ENCODE measurements at places on chromosomes 3 and 15.

- DNase-seq, result no peak
Measured at GRCh38 chr3:131735116-131735515, 232.3 kb upstream of the MRPL3 start.

GRCh38 chr3:38738630-38739395, 77.2 kb downstream of the SCN10A start:
- no peak for DNase-seq

DNA sequence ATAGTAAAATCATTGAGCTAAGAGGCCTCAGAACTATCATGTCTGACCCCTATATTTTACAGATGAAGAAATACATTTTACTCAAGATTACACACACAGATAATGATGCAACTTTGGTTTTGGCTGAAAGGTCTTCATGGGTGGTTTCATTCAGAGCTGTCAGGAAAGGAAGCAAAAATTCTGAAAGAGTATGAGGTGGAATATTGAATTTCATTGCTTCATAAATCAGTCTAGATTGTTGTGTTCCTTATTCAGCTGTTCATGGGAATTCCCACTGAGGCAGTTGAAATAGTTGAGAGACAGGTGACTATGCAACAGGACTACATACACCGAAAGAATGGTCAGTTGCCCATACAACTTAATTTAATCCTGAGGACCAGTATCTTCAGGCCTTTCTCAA, 39.4 kb downstream of the CD200 start:
- no peak for DNase-seq

GRCh38 chr15:71352765-71353164, 237.5 kb downstream of the THSD4 start:
- DNase-seq, result no peak

GRCh38 chr3:148084931-148085330, 612.8 kb upstream of the AGTR1 start:
- DNase-seq, result no peak

GRCh38 chr3:10245081-10245712, 3.1 kb upstream of the TATDN2 start:
- DNase-seq, result no peak

DNA sequence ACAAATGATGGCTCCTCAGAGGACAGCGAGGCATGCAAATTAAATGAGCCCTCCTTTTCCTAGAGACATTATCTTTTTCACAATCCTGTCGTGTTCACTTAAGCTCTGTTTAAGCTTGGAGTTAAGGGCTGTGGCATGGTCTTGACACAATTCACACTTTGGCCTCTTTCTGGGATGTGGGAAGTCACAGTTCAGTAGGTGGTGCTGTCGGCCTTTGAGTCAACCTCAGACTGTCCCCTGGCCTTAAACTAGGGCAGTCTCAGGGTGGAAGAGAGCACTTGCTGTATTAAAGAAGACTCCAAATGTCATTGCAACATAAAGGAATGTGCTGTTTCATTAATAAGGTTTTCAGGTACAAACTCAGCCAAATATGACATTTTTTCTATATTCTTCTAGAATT, 351.0 kb downstream of the MCTP2 start:
- no peak for DNase-seq

GRCh38 chr3:60536420-60536819, 714.8 kb downstream of the FHIT start:
- no peak for DNase-seq

- no peak for DNase-seq
Measured at GRCh38 chr15:78090422-78091063, 1.8 kb upstream of the SH2D7 start.

GRCh38 chr3:170622369-170623159, 36.7 kb upstream of the SLC7A14 start:
- DNase-seq, result no peak

DNA sequence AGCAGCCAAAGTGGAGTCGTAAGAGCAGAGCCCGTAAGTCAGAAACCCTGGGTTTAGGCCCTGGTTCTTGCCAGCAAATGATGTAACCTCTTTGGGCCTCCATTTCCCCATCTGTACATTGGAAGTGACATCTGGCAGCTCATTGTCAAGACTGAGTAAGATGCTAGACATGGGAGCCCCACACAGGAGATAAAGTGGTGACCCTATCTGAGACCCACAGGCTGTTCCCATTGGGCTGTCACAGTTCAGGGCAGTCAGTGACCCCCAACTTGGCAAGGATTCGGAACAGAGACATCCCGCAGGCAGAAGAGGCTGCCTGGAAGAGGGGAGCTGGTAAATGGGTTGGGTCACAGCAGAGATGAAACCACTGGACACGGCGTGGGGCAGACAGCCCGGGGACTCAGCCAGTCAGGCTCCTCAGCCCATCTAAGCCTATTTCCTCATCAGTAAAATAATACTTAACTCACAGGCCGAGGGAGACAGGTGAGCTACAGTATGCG, 1.8 kb downstream of the CLN6 start:
- DNase-seq, result no peak

DNA sequence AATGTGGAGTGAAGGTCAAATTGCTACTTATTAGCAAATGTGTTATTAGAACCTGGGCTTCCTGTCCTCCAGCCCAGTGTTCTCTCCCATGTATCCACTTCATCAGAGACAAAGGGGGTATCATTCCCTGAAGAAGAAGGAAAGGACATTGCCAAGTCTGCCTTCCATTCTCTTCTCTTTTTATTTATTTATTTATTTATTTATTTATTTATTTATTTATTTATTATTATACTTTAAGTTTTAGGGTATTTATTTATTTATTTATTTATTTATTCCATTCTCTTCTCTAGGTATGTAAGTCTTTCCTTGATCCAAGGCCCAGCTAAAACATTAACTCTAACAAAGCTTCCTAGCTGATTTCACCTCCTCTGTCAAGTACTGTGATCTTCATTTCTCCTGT, 277.8 kb upstream of the DNAJC19 start:
- no peak for DNase-seq

DNA sequence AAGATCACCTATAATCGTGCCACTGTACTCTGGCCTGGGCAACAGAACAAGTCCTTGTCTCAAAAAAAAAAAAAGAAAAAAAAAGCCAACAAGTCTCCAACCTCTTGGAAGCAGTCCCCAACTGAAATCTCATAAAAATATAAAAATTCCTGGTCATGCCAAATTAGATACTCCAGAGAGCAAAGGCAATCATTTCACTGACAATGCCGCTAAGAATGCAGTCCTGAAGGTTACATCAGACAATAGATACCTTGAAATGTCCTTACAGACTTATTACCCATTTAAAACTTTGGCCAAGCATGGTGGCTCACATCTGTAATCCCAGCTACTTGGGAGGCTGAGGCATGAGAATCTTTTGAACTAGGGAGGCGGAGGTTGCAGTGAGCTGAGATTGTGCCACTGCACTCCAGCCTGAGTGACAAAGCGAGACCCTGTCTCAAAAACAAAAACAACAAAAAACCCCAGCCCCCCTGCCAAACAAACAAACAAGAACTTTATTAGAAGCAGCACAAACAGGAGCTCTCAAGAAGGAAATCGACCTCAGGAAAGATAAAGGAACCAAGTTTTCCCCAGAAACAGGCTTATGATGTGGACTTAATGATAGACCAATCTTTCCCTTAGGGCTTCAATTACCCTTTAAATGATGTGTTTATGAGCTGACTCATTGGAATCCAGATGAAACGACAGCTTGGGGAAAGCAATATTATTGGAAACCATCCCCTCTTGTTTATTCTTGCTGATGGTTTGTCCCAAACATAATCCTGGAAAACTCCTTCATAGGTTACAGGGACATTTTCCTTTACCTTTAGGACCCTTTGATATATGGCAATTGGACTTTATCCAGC, 53.1 kb upstream of the XCR1 start:
- DNase-seq, result no peak

GRCh38 chr3:139974809-139975425, 39.9 kb downstream of the CLSTN2 start:
- DNase-seq, result no peak

- no peak for DNase-seq
Measured at GRCh38 chr3:108329947-108330346, 33.6 kb downstream of the HHLA2 start.

- DNase-seq, result no peak
Measured at GRCh38 chr15:99321468-99321867, 70.2 kb downstream of the LRRC28 start.

GRCh38 chr15:42594095-42594494, 18.7 kb downstream of the STARD9 start:
- no peak for DNase-seq
